ENCODE measurements at places on chromosomes 6 and 20.

DNA sequence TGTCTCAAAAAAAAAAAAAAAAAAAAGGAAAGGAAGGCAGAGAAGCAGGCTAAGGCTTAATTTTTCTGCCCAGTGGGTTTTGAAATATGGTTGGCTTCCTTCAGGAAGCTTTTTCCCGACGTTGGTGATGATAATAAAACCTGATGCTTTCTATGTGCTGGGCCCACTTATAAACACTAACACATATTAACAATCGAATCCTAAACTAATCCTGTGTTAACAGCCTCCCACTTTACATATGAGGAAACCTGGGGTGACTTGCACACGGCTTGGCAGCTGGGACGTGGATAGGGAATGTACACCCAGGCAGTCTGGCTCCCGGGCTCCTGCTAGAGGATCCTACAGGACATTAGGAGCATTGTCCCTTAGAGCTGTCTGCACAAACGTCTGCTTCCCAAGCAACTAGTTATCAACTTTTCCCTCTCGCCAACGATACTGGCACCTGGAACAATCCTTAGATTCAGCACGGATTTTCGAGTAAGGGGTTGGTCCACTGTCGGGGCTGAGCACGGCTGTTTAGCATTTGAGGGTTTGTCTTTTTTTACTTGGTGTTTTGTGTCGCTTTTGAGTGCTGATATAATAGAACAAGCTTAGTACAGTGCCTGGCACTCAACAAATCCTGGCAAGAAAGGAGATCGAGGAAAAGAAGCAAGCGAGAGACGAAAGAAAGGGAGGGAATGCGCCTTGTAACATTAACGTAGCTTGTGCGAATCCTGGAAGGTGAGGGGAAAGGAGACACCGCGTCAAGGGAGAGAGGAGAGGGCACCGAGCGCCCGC is 622 bp upstream of the KIZ start:
- DNase-seq = no peak

DNA sequence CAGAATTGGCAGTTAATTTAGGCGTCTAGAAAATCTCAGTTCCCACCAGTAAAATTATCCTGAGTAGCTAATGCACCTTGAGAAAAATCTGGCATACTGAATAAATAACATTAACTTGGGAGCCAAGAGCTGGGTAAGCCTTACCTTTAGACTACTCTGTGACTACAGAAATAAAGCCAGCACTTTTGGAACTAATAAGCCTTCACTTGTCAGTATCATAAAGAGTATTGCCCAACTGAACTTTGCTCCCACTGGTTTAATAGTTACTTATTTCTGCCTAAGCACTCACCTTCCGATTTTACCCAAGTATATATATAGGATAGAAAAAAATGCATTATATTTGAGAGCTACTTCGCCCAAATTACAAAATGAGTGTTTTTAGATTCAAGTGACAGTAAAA is 10.7 kb downstream of the FAM8A1 start:
- no peak for DNase-seq

DNA sequence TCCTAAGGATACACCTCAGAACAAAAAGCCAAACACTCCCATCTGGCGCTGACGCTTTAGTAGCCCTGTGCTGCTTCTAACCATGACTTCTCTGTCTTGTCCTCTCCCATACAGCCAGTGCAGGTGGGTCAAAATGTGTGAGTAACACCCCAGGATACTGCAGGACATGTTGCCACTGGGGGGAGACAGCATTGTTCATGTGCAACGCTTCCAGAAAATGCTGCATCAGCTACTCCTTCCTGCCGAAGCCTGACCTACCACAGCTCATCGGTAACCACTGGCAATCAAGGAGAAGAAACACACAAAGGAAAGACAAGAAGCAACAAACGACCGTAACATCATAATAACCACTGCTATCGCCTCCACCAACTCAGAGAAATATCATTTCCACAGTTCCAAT is 1.4 kb downstream of the DEFB132 start:
- no peak for DNase-seq

DNA sequence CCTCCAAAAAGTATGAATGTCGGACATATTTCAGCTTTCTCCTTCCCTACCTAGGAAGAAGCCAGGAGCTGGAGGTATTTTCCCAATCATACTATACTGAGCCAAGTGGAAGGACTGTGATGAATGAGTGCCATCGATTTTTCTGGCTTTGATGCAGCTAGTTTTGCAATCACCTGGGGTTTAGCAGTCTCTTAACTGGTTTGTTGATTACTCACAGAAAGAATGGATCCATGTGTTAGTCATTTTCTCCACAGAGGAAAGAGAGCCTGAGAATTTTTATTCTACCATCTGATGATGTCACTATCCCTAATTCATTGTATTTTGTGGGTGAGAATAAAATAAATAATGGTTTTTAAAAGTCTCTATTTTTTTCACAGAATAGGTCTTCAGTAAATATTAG is 282.9 kb upstream of the RNF217 start:
- no peak for DNase-seq

- DNase-seq = no peak
Observed at GRCh38 chr20:25076201-25076600, 5.7 kb downstream of the VSX1 start.

DNA sequence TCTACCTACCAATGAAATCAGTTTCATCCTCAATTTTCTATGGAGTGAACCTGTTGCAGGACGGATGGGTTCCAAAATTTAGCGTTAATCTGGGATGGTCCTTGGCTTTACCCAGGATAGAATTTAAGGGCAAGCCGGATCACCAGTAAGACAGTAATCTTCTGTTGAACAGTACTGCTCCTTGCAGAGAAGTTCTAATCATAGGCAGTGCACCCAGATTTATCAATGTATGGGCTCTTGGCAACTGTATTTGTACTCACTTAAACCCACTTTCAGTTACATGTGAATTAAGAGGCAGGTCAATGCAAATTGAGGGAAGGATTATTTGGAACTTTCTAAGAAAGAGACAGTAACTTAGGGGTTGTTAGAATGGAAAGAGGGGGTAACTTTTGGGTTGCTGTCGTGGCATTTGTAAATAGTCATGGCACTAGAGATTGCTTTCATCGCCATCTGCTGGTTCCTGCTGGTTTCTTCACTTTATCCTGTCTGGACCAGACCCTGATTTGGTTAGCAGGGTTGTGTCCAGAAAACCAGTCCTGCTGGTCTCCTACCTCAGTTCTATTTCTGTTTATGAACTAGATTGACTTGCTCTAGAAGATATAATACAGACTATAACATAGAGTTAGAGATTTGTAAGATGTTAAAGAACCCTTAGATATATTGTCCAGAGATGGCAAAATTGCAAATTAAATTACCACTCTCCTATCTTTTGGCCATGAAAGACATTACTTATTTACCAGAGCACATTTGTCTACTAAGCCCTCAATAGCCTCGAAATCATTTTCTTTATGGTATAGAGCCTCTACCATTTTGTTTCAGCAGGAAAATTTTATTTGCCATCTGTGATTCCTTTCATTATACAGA is 646.3 kb downstream of the UTRN start:
- DNase-seq = no peak

DNA sequence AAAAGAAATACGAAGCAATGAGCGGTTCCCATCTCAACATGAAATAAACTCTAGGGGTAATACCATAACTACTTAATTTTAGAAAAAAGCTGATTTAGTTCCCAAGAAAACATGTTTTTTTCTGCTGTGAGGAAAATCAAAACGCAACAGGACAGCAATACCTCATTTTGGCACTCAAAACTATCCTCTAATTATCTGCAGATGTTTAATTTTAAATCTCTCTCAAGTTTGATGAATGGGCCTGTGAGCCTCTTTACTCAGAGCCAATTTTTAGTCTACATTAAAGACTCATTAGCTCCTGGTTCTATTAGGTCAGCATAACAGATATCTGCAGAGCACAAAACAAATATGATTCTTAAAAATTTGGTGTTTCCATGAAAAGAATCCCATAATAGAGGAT is 28.1 kb downstream of the RNF24 start:
- no peak for DNase-seq

- DNase-seq = no peak
Observed at GRCh38 chr6:121619013-121619412, 183.6 kb downstream of the GJA1 start.

DNA sequence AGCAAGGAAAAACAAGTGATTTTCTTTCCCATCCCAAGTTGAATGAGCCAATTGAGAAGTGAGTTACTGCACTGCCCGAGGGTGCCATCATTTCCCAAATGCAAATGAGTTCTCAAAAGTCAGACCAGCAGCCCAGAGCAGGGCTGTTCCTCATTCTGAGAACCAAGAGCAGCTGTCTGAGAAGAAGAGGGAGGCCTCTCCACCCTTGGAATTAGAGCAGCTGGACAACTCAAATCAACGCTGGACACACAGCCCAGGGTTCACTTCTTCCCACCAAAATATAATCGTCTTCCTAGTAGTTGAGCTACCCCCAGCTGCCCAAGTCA is 4.6 kb upstream of the PREX1 start:
- DNase-seq = no peak

DNA sequence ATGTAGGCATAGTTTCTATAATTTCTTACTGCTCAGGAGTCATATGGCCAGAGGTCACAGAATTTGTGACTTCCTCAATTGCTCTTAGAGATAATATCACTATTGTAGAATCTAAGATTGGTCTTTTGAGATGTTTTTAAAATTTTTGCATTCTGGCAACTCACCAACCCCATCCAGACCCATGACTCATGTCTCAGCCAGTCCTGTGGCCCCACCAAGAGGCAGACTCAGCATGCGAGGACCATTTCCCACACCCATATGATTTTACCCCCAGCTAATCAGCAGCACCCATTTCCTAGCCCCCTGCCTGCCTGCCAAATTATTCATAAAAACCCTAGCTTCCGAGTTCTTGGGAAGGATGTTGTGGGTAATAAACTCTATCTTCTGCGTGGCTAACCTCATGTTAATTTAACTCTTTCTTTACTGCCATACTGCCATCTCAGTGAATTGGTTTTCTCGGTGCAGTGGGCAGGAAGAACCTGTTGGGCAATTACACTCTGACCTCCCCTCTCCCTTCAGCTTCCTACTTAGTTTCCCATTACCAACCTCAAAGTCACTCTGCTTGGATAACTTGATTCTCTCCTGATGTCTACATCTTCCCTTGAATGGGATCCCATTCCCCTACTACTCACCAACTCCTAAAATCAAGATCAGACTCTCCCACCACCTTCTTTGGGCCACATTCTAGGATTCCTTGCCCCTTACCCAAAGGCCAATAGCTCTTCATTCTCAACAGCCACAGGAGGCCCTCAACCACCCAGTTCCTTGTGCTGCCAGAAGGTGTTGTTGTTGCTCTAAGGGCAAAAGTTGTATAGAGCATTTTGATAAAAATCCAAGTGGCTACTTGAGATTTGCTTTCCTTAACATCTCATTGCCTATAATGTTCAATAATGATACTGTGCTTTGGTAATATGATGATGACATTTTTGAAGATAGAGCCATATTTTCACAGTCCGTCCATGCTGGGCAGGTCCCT is 16.2 kb upstream of the IYD start:
- peak; percentile 67 for DNase-seq

- DNase-seq = no peak
Observed at GRCh38 chr6:7201732-7202541, 94.2 kb downstream of the RREB1 start.

GRCh38 chr6:29899281-29899680 is 43.1 kb upstream of the HLA-A start:
- DNase-seq = no peak

- no peak for DNase-seq
Observed at GRCh38 chr20:57393321-57394120, 2.3 kb downstream of the RBM38 start.

GRCh38 chr6:67630146-67630545 is 1004.9 kb upstream of the ADGRB3 start:
- no peak for DNase-seq

DNA sequence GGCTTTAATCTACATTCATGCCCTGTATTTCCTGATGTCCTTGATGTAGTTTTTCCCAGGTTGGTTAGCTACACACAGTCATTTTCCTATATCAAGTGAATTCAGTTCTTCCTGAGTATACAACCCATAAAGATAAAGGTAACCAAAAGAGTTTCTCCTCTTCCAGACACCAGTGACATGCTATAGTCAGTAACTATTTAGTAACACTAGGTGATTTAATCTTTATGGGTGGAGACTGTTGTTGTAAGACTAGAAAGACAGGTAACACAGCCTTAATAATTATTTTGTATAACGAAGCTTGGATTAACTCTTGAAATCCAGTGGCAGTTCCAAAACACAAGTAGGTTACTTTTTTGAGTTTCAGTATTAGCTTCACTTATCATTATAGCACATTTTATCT is 17.6 kb downstream of the MCUR1 start:
- DNase-seq = no peak

GRCh38 chr20:3749689-3750531 is 17.4 kb downstream of the HSPA12B start:
- no peak for DNase-seq

GRCh38 chr20:37681384-37682112 is 12.3 kb upstream of the CTNNBL1 start:
- no peak for DNase-seq

DNA sequence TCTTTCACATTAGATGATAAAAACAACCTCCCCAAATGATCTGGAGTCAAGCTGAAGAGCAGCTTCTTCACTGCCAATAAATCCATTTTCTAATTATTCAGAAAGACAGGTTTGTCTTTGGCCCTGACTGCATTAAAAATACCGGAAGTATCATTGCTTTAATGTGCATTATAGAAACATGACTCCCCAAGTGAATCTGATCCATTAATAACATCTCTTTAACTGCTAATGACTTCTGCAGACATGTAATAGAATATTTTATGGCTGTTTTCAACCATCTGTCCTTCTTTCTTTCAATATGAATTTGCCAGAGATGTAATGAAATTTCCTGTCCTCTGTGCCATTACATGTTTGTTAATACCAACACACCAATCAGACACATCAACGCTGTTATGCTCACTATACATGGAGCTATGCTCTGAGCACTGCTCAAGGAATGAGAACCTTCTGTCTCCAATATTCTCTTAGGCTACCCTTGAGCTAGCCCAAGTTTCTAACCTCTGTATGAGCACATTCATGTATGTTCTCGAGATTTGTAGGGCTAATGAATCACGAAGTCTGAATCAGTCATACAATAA is 87.8 kb downstream of the LYRM4 start:
- DNase-seq = no peak

DNA sequence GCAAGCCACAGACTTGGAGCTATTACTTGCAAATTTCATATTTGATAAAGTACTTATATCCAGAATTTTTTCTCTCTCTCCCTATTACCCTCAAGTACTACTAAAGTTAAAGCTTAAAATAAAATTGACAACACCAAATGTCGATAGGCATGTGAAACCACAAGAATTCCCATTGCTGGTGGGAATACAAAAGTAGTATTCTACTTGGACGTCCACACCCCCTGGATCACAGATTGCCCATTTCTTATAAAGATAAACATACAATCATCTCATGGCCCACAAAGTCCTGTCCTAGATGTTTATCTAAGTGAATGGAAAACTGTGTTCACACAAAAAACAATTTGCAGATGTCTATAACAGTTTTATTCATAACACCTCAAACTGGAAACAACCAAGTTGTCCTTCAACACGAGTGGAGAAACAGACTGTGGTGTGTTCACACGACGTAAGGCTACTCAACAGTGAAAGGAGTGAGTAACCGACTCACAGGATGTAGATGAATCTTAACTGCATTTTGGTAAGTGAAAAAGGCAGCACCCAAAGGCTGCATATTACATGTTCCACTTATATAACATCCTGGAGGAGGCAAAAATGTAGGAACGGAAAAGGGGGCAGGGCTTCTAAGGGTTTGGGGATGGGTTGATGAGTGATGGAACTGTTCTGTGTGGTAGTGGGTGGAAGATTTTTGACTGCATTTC is 297.4 kb downstream of the THBS2 start:
- DNase-seq = no peak

Measured in AG09309 (cell line).